Mammary epithelial cell (primary cell): ENCODE measurements at places on chromosomes 4 and X.

GRCh38 chr4:4457803-4458553, 71.1 kb downstream of the NSG1 start:
- no peak for DNase-seq

DNA sequence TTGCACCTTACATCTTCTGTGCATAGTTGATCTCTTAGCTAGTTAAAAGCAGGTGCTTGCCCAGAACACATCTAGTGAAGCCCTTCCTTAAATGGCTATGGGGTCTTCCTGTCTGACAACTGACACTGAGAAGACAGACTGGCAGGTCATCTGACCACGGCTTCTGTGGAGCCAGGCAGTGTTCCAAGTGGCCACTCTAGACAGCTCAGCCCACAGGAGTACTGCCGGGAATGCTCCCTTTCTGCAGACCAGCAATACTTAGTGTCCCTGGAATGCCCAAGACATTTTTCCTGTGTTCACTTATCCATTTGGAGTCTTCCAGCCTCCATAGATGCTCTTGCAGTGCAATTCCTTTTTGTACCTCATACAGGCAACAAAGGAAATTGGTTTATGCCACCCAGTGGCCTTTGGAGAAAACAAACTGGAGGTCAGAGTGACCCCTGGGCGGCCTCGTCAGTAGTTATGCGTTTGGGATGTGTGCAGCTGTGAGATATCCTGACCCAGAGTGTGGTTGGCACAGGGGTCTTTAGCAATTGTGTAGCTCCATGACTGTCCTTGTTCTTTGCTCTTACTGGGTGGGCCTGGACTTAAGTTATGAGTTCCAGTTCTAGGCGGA, 335.5 kb downstream of the ARHGAP10 start:
- DNase-seq, result no peak

DNA sequence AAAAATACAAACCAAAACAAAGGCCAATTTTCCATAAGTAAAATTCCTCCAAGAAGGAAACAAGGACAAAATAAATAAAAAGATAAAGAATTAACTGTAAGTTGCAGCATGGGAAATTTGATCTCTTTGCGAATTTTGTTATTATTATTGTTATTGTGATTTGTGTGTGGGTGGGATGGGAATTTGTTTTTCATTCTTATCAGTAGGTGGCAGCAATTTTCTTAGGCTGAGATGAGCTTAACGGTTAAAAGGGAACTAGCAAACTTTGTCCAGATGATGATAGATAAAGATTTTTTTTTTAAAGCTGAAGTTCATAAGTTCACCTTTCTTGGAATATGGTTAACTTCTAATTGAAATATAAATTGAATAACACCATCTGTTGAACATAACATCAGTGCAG, 83.2 kb upstream of the IL1RAPL2 start:
- no peak for DNase-seq

DNA sequence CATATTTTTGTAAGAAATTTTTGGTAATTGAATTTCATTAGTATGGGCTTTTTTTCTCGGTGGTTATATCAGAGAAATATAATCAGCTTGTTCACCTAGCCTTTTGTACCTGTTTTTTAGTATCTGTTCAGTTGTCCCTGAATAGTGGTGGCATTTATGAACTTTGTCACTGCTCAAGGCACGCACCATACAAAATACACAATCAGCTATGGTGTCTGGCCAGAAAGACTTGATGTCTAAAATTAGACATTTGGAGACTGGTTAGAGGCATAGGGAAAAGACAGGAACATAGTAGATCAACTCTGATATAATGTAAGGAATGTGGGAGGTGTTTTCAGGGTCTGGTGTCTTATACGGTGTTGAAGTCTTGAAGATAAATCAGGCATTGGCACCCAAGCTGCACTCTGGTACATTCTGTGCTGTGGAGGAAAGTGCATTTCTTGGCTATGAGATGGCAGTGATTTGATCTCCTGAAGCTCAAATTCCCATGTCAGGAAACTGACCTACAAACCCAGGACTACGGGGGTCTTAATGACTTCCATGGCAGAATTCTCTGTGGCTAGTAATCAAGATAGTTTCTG, 3.6 kb downstream of the ART3 start:
- no peak for DNase-seq
